RWPE2 (cell line): ENCODE measurements at places on chromosomes 1 and 21.
A peak's percentile ranks its signal among the peaks of the same experiment; 100 is the strongest.

GRCh38 chr1:67158401-67158800 is 7.9 kb upstream of the IL23R start:
- H3K4me3 ChIP-seq, result no peak overlapping the region
- peaks cover 8% of the 10 kb centered on the region for H3K4me1 ChIP-seq
- H3K27me3 ChIP-seq, result no peaks in the 10 kb centered on the region
- DNase-seq, result no peak
- H3K27ac ChIP-seq, result no peak overlapping the region
- H3K36me3 ChIP-seq, result no peaks in the 10 kb centered on the region

DNA sequence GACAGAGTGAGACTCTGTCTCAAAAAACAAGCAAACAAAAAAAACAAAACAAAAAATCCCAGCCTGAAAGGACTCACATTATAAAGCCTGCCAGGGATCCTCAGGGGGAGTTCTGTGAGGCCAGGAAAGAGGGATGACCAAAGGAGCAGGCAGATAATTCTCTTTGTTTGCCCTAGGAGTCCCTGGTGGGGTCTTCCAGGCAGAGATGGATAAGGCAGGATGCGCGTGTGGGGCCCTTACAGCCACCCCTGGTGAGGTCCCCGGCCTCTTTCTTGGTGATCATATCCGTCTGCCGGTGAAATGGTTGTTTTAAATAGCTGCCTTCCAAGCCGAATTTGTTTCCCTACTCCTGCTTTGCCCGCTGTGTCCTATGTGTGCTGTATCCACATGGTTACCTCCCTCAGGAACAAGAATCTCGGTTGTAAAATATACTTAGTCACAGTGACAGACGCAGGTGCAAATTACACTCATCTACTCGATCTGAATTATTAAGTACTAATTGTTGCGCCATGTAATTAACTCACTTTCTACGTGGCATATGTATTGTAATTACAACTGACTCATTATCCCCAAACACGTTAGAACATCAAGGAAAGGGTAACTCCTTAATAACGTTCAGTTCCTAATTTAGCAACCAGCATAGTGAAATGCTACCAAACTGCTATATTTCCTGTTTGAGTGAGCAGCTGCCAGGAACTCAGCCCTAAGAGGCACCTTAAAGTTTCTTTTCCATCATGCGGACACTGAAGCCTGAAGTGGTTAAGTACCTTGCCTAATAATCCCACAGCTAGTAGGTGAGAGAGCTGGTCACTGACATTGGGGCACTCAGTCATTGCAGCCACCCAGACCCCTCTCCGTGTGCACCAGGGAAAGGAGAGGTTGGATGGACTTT is 106.4 kb downstream of the ZSCAN20 start:
- no peaks in the 10 kb centered on the region for H3K36me3 ChIP-seq
- no peaks in the 10 kb centered on the region for H3K4me1 ChIP-seq
- no peak for DNase-seq
- H3K27ac ChIP-seq, result no peak overlapping the region
- H3K27me3 ChIP-seq, result peaks cover 3% of the 10 kb centered on the region
- H3K4me3 ChIP-seq, result no peak overlapping the region

GRCh38 chr1:224852901-224853568 is 76.4 kb upstream of the DNAH14 start:
- H3K4me3 ChIP-seq, result no peak overlapping the region
- no peaks in the 10 kb centered on the region for H3K27me3 ChIP-seq
- no peaks in the 10 kb centered on the region for H3K36me3 ChIP-seq
- H3K4me1 ChIP-seq, result no peaks in the 10 kb centered on the region
- no peak for DNase-seq
- H3K27ac ChIP-seq, result no peak overlapping the region

GRCh38 chr1:153231785-153232184 is 14.4 kb downstream of the PRR9 start:
- no peaks in the 10 kb centered on the region for H3K36me3 ChIP-seq
- H3K4me3 ChIP-seq, result no peak overlapping the region
- DNase-seq, result no peak
- no peaks in the 10 kb centered on the region for H3K4me1 ChIP-seq

- H3K4me3 ChIP-seq, result no peak overlapping the region
- H3K4me1 ChIP-seq, result no peaks in the 10 kb centered on the region
- no peak for DNase-seq
- H3K27ac ChIP-seq, result no peak overlapping the region
Observed at GRCh38 chr1:238119060-238119459, 228.3 kb upstream of the ZP4 start.

- DNase-seq, result no peak
- H3K4me1 ChIP-seq, result no peaks in the 10 kb centered on the region
- H3K27ac ChIP-seq, result no peak overlapping the region
- no peaks in the 10 kb centered on the region for H3K36me3 ChIP-seq
- H3K4me3 ChIP-seq, result no peak overlapping the region
- no peaks in the 10 kb centered on the region for H3K27me3 ChIP-seq
Observed at GRCh38 chr1:192609110-192610079, 26.6 kb upstream of the RGS13 start.

GRCh38 chr1:94061513-94062443 is 59.2 kb downstream of the ABCA4 start:
- H3K27ac ChIP-seq, result no peak overlapping the region
- DNase-seq, result no peak
- peaks cover 5% of the 10 kb centered on the region for H3K4me1 ChIP-seq
- H3K36me3 ChIP-seq, result no peaks in the 10 kb centered on the region

- H3K27ac ChIP-seq, result peak overlapping the region; percentile 52
- peaks cover 37% of the 10 kb centered on the region for H3K4me1 ChIP-seq
- DNase-seq, result no peak
- no peak overlapping the region for H3K4me3 ChIP-seq
- peaks cover 13% of the 10 kb centered on the region for H3K36me3 ChIP-seq
- no peaks in the 10 kb centered on the region for H3K27me3 ChIP-seq
Observed at GRCh38 chr1:26122988-26123973, 11.7 kb downstream of the PDIK1L start.

GRCh38 chr1:72946903-72947499 is 664.7 kb upstream of the NEGR1 start:
- no peak overlapping the region for H3K27ac ChIP-seq
- H3K4me3 ChIP-seq, result no peak overlapping the region
- no peaks in the 10 kb centered on the region for H3K4me1 ChIP-seq
- H3K36me3 ChIP-seq, result no peaks in the 10 kb centered on the region
- DNase-seq, result no peak

GRCh38 chr21:14773777-14774345 is 227.7 kb upstream of the SAMSN1 start:
- H3K27ac ChIP-seq, result no peak overlapping the region
- H3K27me3 ChIP-seq, result no peaks in the 10 kb centered on the region
- H3K4me1 ChIP-seq, result no peaks in the 10 kb centered on the region
- H3K36me3 ChIP-seq, result no peaks in the 10 kb centered on the region

GRCh38 chr21:31248598-31248997 is 95.5 kb downstream of the TIAM1 start:
- H3K4me3 ChIP-seq, result no peak overlapping the region
- DNase-seq, result no peak
- H3K4me1 ChIP-seq, result no peaks in the 10 kb centered on the region
- H3K36me3 ChIP-seq, result no peaks in the 10 kb centered on the region; the same call in 1 of the 2 replicates
- H3K27me3 ChIP-seq, result no peaks in the 10 kb centered on the region

DNA sequence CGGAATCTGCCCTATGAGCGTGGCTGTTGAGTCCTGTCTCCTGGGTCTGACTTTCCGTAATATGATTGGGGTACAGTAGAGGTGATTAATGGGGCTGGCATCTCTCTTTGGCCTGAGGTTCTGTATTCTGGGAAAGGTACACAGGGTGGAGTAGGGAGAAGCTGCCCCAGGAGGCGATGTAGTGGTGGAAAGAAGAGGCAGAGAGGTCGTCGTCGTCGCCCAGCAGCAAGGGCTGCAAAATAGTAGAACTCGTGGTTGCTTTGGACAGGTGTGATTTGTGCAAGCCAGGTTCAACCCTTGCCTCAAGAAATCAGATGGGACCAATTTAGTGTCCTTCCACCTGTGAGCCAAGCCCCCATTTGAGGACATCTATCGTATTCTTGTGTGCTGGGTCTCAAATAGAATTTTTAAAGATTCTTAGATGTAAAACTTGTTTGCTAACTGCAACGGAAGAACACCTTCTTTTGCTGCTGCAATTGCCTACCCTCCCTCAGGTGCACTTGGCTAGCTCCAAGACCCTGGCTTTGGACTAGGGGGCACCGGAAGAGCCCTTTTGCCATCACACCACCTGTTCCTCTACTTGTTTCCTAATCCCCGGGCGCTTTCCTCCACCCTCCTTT is 1.3 kb upstream of the HMGN2 start:
- peaks cover 18% of the 10 kb centered on the region for H3K4me1 ChIP-seq
- peaks cover 45% of the 10 kb centered on the region for H3K36me3 ChIP-seq
- no peaks in the 10 kb centered on the region for H3K27me3 ChIP-seq
- no peak for DNase-seq
- no peak overlapping the region for H3K4me3 ChIP-seq
- H3K27ac ChIP-seq, result peak overlapping the region; percentile 91

DNA sequence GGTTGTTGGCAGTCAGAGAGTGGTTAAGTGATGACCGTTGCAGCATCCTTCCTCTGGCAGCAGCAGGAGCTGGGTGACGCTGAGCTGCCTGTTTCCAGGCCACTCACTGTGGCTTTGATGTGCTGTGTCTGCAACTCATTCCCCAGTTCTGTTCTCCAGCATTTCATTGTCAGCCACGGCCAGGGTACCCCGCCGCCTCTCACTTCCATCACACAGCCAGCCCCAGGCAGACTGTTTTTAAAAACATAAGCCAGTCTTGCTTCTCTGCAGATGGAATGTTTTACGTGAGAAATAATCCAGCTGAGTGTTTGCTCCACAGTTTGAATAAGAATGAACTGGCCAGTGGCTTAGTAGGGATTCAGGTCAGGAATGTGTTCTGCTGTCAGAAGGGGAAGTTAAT is 21.5 kb upstream of the ST6GALNAC3 start:
- no peak for DNase-seq
- H3K27ac ChIP-seq, result no peak overlapping the region
- H3K27me3 ChIP-seq, result no peaks in the 10 kb centered on the region
- no peaks in the 10 kb centered on the region for H3K36me3 ChIP-seq

- H3K4me3 ChIP-seq, result no peak overlapping the region
- no peak for DNase-seq
- H3K27me3 ChIP-seq, result peaks cover 51% of the 10 kb centered on the region
- H3K36me3 ChIP-seq, result no peaks in the 10 kb centered on the region
Observed at GRCh38 chr1:184190616-184191015, 139.1 kb downstream of the TSEN15 start.

- no peaks in the 10 kb centered on the region for H3K4me1 ChIP-seq
- no peaks in the 10 kb centered on the region for H3K27me3 ChIP-seq
- peak overlapping the region; percentile 68 for H3K4me3 ChIP-seq
Observed at GRCh38 chr1:85707267-85707989, 805 bp downstream of the ZNHIT6 start.

DNA sequence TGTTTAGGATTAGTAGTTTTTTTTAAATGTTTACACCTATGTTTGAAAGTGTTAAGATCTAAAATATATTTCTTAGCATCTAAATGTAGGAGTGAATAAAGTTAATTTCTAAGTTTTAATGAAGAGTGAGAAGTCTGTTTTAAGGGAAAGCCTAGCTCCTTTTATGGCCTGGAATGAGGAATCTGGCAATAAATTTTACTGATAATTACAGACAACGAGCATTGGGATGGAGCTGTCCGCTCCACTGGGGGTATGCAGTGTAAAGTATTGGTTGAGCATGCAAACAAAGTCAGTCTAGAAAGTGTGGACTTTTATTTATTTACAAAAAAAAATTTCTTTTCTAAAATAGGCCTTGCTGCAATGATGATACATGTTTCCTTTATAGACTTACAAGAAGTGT is 19.0 kb downstream of the CLIC6 start:
- H3K27me3 ChIP-seq, result no peaks in the 10 kb centered on the region
- H3K27ac ChIP-seq, result no peak overlapping the region
- no peak for DNase-seq

GRCh38 chr1:110209715-110210603 is at the start of gene KCNC4:
Gene KCNC4 (plus strand): TSS chr1:110210314. CDS start chr1:110211500, 1,186 bp downstream.
- no peak for DNase-seq

- peak overlapping the region; percentile 73 for H3K27ac ChIP-seq
- peak overlapping the region; percentile 72 for H3K4me3 ChIP-seq
Observed at GRCh38 chr1:155209312-155209721, 822 bp downstream of the MTX1 start.

DNA sequence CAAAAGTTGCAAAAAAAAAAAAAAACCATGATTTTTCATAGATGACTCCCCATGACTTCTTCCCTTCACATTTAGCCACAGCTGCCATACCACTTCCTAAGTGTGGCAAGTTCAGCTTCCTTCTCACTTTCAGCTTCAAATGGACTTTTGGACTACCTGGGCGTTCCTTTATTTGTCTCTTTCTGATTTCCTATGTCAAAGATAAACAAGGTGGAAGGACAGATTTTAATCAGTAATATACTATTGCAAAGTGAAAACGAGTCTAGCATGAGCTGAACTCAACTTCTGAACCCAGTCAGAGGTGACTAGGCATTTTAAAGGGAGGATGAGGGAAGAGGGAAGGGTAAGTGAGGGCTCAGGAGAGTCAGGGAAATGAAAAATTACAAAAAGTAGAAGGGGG is 14.4 kb upstream of the SCCPDH start:
- no peak overlapping the region for H3K4me3 ChIP-seq
- no peak for DNase-seq
- no peaks in the 10 kb centered on the region for H3K27me3 ChIP-seq
- no peaks in the 10 kb centered on the region for H3K4me1 ChIP-seq

- H3K4me3 ChIP-seq, result no peak overlapping the region
- DNase-seq, result no peak
- H3K27ac ChIP-seq, result no peak overlapping the region
- H3K36me3 ChIP-seq, result no peaks in the 10 kb centered on the region
- no peaks in the 10 kb centered on the region for H3K4me1 ChIP-seq
Observed at GRCh38 chr1:220708936-220709801, 19.0 kb downstream of the C1orf115 start.

DNA sequence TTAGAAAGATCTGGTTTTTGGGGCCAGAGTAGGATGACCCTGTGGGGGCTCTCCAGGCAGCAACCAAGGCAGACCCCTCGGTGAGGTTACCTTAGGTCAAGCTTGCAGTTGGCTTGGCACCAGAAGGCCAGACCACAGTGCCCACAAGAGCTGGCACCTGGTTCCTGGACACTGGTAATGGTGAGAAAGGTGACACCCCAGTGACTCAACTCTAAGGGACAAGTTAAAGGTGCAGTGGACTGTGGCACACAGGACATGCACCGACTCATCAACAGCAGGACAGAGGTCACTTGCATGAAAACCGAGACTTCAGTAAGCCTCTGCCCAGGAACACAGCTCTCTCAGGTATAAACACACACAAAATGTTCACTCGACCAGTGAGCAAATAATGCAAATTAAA is 6.7 kb downstream of the LRRC38 start:
- H3K27me3 ChIP-seq, result peaks cover 26% of the 10 kb centered on the region
- no peaks in the 10 kb centered on the region for H3K4me1 ChIP-seq
- H3K27ac ChIP-seq, result no peak overlapping the region
- DNase-seq, result no peak
- H3K36me3 ChIP-seq, result no peaks in the 10 kb centered on the region
